ENCODE measurements at places on chromosomes 5 and 9.
A peak's percentile ranks its signal among the peaks of the same experiment; 100 is the strongest.

- DNase-seq = no peak
Measured at GRCh38 chr5:3599226-3600105, 3.8 kb downstream of the IRX1 start.

DNA sequence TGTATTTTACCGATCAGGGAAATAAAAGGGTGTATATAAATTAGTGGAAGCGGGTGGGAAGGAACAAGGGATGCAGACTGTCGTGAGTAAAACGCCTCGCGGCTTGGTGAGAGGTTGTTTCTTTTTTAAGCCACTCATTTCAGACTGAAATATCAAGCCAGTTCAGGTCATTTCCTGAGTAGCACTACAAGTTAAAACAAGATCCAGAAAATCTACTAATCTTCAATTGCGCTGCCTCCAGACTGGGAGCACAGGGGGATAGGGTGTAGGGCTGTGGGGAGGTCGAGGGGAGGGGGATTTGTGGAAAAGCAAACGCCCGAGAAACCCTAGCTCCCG lies 140.8 kb downstream of the TSSK1B start:
- peak; percentile 15 for DNase-seq

GRCh38 chr5:79857714-79858409 lies 133.2 kb downstream of the MTX3 start:
- DNase-seq = peak; percentile 77

- DNase-seq = no peak
Measured at GRCh38 chr9:131798246-131798645, 58.4 kb upstream of the RAPGEF1 start.

GRCh38 chr9:72203205-72203803 lies 54.1 kb downstream of the GDA start:
- DNase-seq = peak; percentile 56

DNA sequence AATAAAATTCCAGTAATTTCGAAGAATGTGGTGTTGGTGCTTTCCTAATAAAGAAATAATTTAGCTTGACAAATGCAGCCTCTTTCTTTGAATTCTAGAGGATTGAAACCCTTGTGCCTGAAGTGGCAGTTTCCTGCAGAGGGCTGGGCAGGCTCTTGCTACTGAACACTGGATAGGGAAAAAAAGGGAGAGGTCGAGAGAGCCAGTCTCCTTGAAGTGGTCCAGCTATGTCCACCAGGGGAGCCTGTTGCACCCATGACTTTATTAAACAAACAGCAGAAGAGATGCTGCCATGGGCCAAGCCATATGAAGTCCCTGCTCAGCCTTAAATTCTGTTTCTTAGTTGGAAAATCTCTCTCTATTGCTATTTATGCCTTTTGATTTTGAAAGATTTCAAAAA lies 178.4 kb downstream of the SMARCA2 start:
- DNase-seq = no peak

- no peak for DNase-seq
Measured at GRCh38 chr9:8052991-8053390, 253.4 kb upstream of the DMAC1 start.

DNA sequence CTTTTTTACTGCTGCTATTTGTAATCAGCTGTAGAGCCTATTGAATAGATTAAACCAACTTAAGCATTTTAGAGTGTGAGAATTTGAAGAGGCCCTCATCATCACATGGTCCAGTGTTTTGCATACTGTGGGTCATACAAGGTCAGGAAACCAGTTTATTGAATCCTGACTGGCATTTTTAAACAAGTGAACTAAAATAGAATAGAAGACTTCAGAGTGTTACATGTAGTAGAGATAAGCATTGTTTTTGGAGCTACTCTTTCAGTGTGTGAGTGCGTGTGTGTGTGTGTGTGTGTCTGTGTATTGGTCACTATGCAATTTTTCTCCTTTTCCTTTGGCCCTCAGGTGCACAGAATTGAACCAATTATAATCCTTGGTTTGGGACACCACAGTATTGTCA lies 114.4 kb downstream of the SLC28A3 start:
- DNase-seq = no peak

DNA sequence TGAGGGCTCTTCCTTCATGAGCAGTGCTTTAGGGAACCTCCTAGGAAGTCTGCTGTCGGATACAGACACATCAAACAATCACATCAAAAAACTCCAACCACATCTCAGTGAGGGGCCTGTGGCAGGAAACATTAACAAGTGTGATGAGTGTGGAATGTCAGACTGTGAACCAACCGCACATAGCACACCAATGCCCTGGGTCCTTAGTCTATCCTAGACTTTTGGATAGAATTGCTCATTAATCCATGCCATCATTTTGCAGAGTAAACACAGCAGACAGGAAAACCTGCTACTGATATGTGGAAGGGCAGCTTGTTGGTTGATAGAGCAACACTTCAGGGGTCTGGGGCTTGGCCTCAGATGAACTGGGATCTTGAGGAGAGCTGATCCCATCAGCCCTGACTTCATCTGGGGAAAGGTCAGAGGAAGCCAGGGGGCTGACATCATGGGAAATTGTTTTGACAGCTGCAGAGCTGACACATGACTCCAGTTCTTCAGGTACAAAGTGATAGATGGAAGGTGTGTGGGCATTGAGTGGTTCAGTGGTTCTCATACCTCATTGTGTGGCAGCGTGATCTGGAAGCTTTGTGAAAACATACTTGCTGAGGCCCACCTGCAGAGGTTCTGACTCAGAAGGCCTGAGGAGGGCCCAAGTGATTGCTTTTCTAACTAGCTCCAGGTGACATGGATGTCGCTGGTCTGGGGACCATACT lies 193.3 kb downstream of the DIRAS2 start:
- DNase-seq = no peak

- DNase-seq = no peak
Measured at GRCh38 chr5:66639037-66639436, 42.8 kb downstream of the MAST4 start.

GRCh38 chr5:135821061-135821801 lies 13.2 kb upstream of the SLC25A48 start:
- DNase-seq = no peak

GRCh38 chr9:134336228-134336627 lies 10.0 kb downstream of the RXRA start:
- no peak for DNase-seq

GRCh38 chr5:15731699-15732098 lies 231.7 kb downstream of the FBXL7 start:
- no peak for DNase-seq

DNA sequence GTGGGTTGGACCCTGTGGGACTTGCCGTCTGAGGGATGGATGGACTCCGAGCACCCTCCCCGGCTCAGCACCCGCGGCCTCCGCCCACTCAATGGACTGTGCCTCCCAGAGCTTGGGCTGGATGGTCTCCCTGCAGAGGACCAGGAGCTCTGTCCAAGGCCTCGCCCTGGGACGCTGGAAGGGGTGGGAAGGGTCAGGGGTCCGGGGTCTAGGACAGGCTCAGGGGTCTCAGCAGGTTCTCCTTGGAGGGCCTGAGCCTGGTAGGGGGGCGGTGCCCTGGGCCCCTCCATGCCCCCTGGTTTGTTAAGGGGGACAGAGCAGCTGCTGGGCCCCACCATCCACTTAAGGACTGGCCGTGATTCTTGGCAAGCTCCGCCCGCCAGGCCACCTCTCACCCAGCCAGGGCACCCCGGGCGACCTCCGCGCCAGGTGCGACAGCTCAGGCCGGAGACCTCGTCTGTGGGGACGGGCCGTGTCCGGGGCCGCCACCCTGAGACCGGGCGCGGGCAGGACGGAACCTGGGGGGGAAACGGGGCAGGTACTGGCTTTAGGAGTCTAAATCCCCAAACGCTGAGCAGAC lies 29.2 kb downstream of the EXOC3 start:
- no peak for DNase-seq

DNA sequence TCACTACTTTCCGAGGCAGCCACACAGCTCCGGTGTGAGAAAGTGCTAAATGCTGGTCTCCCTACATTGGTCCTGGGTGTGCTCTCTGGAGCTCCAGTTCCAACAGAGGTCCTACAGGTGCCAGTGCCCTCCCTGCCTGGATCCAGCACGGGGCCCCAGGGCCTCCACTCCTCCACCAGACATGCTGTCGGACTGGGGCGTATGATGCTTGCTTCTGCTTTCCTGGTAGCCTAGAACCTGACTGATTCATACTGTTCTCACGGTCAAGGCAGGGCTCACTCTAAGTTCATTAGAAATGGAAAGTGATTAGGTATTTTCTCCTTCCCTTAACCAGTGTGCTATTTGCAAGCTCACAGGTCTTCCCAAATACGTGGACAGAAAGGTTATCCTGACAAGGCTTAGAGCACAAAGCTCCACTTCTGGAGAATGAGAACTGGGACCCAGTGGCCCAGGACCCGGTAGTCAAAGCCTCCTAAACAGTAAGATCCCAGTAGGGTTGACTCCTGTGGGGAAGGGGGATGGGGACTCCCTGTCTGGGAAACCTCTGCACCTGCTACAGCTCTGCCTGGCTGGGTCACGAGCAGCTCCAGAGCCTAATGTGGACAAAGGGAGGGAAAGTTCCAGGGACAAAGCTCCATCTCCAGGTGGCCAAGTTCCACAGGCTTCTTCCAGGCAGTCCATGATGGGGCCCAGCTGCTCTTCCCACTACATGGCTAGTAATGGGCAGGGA lies 98.1 kb downstream of the PAX5 start:
- no peak for DNase-seq

- no peak for DNase-seq
Measured at GRCh38 chr9:14075218-14075617, 238.7 kb downstream of the NFIB start.

DNA sequence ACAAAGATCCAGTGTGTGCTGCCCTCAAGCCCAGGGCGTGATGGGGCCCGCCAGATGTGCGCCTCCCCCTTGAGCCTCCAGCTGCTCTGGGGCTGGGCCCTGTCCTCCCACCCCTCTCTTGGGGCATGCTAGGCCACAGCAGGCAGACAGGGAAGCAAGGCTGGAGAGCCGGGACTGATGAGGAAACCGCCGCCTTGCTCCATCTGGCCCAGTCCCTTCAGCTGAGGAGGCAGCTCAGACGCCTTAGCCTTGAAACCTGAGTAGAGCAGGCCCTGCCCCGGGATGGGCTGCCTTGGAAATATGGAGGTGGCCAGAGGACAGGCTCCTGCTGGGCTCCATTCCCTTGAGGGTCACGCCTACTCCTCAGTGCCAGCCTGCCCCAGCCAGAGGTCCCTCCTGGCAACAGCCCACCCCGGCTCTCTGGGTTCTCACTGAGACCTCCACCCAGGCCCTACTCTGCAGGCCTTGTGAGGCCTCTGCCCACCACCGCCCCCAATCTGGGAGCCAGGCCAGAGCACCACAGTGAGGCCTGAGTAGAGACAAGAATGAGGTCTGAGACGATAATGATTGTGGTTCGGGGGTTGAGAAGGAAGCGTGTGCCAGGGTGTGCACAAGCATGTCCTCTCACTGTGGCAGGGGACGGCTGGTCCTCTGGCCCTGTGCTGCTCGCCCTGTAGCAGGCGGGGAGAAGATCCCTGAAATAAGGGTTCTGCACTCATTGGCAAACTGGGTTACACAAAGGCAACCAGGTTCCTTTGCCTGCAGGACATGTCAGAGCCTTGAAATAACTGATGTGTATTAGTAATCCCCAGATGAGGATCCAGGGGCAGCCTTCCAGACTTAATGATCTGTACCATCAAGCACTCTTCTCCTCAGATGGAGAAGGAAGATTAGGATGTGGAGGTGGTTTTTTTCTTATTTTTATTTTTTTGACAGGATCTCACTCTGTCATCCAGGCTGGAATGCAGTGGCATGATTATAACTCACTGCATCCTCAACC lies 30.9 kb downstream of the CXXC5 start:
- no peak for DNase-seq

DNA sequence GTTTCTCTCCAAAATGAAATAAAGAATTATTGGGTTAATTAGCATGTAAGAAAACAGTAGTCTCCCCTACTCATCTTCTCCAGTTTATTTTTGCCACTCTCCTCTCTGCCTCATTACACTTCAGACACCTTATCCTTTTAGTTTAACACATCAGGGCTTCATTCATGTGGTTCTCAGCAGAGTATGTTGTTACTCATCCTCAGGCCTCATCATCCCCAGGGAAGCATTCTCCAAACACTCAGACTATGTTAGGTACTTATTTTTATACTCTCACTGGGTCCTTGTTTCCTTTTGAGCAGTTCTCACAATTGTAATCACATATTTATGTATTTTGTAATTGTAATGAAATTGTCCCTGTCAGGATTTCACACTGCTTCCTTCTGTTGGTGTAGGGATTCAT lies 470.5 kb downstream of the PDE4D start:
- DNase-seq = no peak

All from PC-3 (cell line).